Ureter (tissue), 1 donor: ENCODE measurements at places on chromosomes 16 and 17. TPM values are rescaled to one million over a fixed set of nuclear protein-coding genes. Genes with fewer than 3 reads are reported as not detected.

CDRT15 gene
- total RNA-seq: not detected

CMTM4 gene
- total RNA-seq: 31.6 TPM

- peak; percentile 45 for DNase-seq
Observed at GRCh38 chr17:75370286-75370915, 35.1 kb downstream of the GRB2 start.

- no peak for DNase-seq
Observed at GRCh38 chr17:63464691-63465236, 12.1 kb upstream of the ACE start.

DNA sequence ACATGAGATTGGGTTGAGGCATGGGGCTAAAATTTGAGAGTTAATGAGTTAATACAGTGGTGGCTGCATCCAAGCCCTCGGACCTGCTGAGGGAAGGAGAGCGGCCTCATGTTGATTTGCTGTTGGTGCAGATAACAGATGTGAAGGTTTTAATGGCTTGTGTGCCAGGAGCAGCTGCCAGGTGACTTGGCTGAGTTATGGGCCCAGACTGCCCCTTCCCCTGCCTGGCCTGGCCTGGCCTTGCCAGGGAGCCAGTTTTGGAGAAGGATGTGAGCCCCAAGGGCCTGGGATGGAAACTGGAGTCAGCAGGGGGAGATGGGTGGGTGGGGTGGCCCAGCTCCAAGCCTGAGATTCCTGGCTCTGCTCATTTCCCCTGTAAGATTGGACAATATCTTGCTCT is 230.1 kb downstream of the CBLN1 start:
- no peak for DNase-seq
